ENCODE measurements at places on chromosomes 7 and 10.

DNA sequence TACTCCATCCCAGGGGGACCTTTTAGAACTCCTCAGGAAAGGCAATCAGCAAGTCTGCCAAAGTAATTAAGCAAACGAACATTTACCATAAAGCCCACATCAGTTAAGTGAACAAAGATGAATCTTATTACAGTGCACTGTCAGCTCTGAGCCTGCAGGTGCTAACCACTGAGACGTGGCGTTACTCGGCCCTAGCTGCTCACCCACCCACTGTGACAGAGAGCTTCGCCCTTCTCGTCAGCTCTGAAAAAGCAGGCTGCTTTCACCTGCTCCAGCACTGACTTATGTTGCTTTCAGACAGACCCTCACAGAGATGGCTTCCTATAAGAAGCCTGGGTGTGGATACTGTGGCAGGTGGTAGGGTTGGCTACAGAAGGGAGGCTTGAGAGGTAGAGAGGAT, 57.7 kb upstream of the KCNIP2 start:
- no peak for DNase-seq

DNA sequence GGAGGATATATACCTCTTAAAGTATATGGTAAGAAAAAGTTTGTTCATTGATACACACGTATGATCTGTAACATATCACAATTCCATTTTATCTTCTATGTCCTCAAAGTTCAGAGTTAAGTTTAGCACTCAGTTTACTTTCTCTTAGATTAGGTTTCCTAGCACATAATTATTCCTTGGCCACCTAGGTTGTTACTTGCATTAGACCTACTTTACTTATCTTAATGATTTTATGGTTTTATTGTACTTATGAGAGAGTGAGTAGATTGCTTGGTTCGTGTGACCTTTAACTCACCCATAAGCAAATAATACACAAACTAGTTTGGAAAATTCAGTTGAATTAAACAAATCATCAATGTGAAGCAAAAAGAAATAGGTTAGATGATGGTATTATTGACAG, 33.9 kb upstream of the SP4 start:
- DNase-seq, result no peak

- DNase-seq, result no peak
Measured at GRCh38 chr10:122882766-122883165, 3.4 kb upstream of the FAM24B start.

- no peak for DNase-seq
Measured at GRCh38 chr10:97039538-97040247, 146.1 kb downstream of the SLIT1 start.

DNA sequence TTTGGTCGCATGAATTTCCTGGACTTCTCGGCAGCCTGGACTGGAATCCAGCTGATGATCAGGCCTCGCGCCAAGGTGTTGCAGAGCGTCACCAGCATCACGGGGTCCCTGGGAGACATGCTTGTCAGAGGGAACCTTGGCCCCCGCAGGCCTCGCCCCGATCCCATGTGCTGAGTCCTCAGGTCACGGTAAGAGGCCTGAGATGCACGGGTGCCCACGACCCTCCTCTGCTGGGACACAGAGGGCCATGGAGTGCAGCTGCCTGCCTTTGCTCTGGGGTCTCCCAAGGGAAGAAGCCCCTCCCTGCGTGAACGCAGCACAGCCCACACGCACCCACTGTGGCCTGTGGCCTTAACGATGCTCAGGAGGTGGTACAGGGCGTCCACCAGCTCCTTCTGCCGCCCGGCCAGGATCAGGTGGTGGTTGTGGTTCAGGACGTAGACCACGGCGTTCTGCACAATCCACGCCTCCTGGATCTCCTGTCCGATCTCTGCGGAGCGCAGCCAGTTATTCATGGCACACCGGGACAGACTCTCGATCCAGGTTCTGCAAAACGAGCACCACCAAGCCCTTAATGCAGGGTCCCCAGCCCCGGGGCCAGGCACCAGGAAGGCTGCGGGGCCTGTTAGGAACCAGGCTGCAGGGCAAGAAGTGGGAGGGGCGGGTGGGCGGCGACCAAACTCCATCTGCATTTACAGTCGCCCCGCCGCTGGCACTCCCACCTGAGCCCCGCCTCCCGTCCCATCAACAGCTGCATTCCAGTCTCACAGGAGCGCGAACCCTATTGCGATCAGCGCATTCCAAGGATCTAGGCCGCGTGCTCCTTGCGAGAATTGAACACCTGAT, 29.4 kb downstream of the CFAP46 start:
- DNase-seq, result no peak

GRCh38 chr7:124762611-124763143, 2.9 kb downstream of the GPR37 start:
- DNase-seq, result no peak
